NCI-H1105 treated with DMSO at 0.1 percent for 48 hours (cell line): ENCODE measurements at places on chromosomes 6 and 20.

GRCh38 chr6:90154755-90155470 lies 141.7 kb downstream of the BACH2 start:
- no peak for DNase-seq

DNA sequence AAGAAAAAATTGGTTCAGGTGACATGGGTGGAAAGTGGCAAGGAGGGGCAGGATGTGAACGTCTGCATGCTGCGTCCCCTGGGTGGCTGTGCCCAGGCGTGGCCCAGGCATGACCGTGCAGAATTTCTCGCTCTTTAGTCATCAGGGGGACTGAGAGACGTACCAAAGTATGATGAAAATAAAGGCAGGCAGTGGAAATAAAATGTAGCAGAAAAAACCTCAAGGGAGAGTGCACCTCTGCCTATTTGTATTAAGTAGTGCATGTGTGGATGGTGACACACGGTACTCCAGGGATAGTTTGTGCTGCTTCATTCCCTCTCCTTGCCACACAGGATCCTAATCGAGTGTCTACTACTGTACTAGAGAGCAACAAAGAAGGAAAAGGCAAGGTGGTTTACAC lies 81.1 kb downstream of the ATP9A start:
- DNase-seq: no peak

GRCh38 chr6:40900791-40901190 lies 138.2 kb downstream of the UNC5CL start:
- DNase-seq: no peak

DNA sequence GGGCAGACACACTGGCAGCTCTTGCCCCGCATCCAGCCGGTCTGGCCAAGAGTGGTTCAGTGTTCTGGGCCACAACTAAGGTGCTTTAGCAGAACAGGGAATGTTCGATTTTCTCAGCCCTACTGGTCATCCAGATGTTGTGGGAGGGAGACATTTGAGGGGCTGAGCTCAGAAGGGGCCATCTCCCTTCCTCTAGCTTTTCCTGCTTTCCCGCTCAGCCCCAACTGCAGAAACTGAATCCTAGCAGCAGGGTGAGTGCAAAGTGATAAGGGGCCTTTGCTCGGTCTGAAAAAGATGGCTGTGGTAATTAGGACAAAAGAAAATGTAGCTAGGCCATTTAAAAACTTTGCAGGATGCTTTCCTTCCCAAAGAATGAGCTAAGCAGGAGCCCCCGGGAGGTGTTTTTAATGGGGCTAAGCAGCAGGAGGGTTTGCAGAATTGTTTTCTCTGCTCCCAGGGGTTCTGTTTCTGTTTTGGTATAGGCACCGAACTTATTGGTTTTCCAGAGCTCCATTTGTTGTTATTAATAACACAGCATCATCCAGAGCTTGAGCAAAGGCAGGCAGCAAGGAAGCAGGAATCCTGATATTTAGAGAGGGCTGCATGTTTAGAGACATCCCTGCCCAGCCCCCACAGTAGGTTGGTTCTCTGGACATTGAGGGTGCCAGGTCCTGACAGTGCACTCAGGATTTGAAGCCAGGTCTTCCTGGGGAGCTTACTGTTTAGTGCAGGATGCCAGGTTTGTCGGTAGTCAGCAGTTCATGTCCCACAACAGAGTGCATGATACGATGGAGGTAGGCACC lies 210.9 kb downstream of the SLC24A3 start:
- no peak for DNase-seq

- DNase-seq: no peak
Observed at GRCh38 chr6:47307362-47308197, 2.1 kb downstream of the TNFRSF21 start.
